Astrocyte (in vitro differentiated cells and primary cell): ENCODE measurements at places on chromosomes 1 and 21. TPM values are rescaled to one million over a fixed set of nuclear protein-coding genes. Genes with fewer than 3 reads are reported as not detected.

GRCh38 chr1:35637401-35637809 lies 3.9 kb downstream of the PSMB2 start:
- peaks cover 14% of the 10 kb centered on the region for H3K36me3 ChIP-seq
- H3K27ac ChIP-seq: peak overlapping the region; percentile 71
- no peaks in the 10 kb centered on the region for H3K27me3 ChIP-seq
- peaks cover 10% of the 10 kb centered on the region for H3K4me1 ChIP-seq

Gene HEYL
- total RNA-seq: 1.1 and 3.1 TPM in 2 replicates

DNA sequence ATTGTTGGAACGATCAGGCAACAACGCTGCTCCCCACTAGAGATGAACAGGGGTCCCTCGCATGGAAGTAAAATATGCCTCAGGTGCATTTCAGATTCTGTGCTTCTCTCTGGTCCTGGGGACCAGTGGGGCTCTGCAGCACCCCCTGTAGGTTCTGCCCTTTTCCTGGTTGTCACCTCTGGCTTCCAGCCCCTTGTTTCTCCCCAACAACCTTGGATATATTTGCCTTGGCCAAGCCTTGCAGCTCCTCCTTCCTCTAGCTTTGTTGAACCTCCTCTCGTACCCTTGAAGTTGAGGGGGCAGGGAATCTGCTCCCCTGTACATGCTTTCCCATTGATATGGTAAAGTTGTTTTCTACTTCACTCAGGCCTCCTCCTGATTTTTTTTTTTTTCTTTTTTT lies 5.4 kb upstream of the RGSL1 start:
- H3K4me1 ChIP-seq: no peaks in the 10 kb centered on the region
- no peak overlapping the region for H3K4me3 ChIP-seq

Gene KIF21B
- total RNA-seq: 4.7 and 5.6 TPM in 2 replicates

DNA sequence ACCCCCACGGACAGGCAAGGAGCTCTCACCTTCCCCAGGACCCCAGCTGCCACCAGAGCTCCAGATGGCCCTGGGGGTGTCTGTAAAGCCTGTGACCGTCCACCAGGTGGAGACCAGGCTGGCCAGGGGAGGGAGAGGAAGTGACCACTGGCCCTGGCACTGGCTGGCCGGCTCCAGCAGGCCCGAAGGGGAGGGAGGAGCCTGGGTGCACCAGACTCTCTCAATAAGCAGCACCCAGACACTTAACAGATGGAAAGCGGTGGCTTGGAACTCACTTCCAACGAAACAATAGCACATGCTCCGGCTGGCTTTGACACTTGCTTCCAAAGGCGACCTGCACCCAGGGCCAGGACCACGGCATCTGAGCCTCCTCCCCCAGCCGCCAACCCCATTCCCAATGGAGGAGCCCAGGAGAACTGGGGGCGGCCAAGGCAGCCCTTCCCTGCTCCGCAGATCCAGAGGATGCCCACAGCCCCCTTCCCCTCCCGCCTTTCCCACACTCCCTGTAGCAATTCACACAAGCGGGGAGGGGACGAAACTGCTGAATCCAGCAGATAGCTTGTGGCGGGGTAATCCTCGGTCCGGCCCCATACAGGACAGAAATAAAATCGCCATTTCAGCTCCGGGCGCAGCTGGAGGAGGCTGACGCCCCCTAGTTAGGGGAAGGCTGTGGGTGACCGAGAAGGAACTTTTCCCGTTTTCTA lies 742 bp upstream of the PDE9A start:
- no peak overlapping the region for H3K4me3 ChIP-seq
- no peak for DNase-seq
- no peak overlapping the region for H3K27ac ChIP-seq
- no peaks in the 10 kb centered on the region for H3K4me1 ChIP-seq

Gene FCGR3A
- total RNA-seq: not detected in 2 replicates
